Activated CD8-positive, alpha-beta memory T cell treated with anti-CD3 and anti-CD28 coated beads, Interleukin-2, amount 50 U/mL, for 48 hours (primary cell): ENCODE measurements at places on chromosomes 5 and 9.

GRCh38 chr9:121503444-121503843 lies 3.8 kb upstream of the GGTA1 start:
- no peak for DNase-seq

GRCh38 chr9:82308836-82309235 lies 320.3 kb downstream of the SPATA31D1 start:
- no peak for DNase-seq

GRCh38 chr9:121107881-121108280 lies 33.1 kb downstream of the CNTRL start:
- no peak for DNase-seq

DNA sequence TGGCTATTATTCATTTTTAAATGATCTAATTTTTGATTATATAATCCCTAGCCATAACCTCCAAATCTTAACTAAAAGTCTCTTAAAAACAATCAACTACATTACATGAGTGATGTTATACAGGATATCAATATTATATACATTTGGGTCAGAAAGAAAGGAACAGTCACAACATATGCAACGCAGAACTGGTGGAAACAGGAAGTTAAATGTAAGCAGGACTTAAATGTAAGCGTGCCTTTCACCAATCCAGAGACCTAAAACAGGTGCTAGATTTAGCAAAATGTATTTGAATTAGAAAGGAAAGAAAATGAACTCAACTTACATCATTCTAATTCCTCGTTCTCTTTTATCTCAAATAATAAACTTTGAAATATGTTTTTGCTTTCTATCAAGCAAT lies 738.5 kb downstream of the PTPRD start:
- DNase-seq: no peak

- no peak for DNase-seq
Observed at GRCh38 chr5:79062436-79062835, 7.0 kb downstream of the DMGDH start.

- DNase-seq: no peak
Observed at GRCh38 chr5:14671414-14671813, 6.9 kb downstream of the OTULIN start.

- no peak for DNase-seq
Observed at GRCh38 chr5:13249854-13250253, 694.6 kb downstream of the DNAH5 start.

DNA sequence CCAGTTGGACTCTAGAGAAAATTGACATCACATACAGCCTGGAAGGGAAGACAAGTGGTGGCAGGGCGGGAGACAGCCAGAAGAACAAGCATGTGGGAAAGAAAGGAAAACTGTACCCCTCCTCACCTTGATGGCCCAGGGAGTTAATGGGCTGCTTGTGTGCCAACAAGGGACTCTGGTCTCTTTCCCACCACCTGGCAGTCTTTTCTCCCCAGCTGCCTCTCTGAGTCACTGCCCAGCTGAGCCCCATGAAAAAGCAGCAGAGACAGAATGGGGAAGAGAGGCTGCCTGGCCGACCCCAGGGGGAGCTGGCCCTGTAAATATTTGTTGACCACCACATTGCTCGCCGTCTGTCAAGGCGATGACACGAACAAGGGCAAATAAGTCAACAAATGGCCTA lies 359.4 kb downstream of the ENC1 start:
- no peak for DNase-seq

DNA sequence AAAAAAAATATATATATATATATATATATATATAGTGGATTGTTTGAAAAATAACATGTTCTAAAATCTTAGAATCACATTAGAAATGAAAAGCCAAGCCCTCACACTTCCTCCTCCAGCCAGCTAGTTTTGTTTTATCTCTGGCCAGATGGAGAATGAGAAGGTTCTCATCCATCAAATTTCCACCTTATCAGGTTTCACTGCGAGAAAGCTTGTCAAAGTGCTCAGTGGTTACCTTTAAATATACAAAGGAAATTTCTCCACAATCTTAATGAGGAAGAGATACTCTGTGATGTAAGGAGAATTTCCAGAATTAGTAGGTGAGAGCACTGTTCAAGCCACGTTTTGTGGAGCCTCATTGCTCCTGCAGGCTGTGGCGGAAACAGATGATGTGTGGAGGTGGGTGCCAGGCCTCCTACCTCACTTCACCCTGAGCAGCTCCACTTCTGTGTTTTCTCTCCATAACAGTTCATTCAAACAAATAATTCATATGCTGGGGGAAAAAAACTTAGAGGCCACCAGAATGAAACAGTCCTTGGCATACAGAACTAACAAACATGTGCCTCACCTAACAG lies 71.9 kb downstream of the CDK5RAP2 start:
- no peak for DNase-seq
